Esophagus squamous epithelium (tissue), 5 donors: ENCODE measurements at places on chromosomes 2 and 18.

DNA sequence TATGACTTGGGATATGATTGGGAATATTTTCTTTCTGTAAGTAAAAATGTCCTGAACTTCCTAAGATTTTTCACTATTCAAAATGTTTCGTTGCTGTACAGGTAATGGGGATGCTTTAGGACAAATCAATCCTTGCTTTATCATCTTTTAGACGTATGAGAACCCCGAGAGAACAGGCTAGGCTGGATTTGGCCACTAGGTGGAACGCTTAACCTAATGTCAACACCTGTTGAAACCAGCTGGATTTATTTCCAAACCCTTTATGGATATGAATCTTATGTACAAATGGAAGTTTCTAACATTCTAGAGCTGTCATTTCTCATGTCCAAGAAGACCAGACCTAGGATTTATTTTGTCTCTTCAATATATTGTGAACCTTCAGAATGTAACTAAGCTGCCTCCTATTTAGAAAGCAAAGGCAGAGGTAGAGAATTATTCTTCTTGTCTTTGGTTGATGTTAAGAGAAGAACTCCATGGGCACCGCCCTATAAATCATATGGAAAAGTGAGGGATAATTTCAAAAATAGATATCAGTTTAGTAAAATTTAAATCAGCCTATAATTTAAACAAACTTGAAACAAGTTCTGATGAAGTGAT, 96.7 kb downstream of the PMAIP1 start:
- DNase-seq, result no peak

DNA sequence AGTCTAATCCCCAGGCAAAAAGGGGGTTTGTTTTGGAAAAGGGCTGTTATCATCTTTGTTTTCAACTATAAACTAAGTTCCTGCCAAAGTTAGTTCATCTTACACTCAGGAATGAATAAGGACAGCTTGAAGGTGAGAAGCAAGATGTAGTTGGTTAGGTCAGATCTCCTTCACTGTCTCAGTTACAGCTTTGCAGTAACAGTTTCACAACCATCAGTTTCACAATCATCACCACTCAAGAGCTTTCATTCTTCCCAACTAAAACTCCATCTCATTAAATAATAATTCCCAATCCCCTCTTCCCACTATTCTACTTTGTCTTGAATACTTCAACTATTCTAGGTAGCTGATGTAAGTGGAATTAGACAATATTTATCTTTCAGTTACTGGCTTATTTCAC, 200.9 kb downstream of the NYAP2 start:
- no peak for DNase-seq

GRCh38 chr2:176732780-176733179, 463.5 kb downstream of the MTX2 start:
- no peak for DNase-seq

- DNase-seq, result no peak
Observed at GRCh38 chr18:66994790-66995189, 390.9 kb upstream of the CDH19 start.

DNA sequence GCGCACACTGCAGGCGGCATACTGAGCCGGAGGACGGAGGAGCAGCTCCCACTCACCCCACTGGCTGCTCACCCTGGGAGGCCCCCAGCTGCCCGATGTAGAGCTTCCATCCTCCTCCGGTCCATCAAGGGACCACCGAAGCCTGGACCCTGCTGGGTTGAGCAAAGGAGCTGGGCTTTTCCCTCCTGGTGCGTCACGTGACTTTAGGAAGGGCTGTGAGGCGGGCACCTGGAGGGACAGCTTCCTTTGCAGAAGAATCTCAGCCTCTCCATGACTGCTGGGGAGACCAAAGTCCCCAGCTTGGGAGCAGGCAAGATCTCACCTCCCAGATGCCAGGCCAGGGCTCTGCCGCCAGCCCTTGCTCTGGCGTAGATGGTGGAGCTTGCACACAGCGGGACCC, 102.7 kb downstream of the TWIST2 start:
- no peak for DNase-seq

DNA sequence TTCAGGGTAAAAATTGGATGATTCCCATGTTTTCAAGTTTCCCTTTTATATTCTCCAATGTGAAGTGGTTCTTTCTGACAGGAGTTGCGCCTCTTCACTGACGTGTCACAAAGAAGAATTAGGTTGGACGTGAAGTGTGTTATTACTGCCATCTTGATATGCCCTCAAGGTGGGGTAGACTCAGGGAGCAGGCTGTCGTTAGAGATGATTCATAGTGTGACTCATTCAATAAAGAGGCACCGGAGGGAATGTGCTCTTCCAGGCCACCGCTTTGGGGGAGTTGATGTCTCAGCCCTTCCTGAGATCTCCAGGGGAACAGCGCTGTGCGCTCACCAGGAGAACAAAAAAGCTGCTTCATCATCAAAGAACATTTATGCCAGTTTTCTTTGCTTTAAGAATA, 3.6 kb upstream of the DGKD start:
- DNase-seq, result no peak

DNA sequence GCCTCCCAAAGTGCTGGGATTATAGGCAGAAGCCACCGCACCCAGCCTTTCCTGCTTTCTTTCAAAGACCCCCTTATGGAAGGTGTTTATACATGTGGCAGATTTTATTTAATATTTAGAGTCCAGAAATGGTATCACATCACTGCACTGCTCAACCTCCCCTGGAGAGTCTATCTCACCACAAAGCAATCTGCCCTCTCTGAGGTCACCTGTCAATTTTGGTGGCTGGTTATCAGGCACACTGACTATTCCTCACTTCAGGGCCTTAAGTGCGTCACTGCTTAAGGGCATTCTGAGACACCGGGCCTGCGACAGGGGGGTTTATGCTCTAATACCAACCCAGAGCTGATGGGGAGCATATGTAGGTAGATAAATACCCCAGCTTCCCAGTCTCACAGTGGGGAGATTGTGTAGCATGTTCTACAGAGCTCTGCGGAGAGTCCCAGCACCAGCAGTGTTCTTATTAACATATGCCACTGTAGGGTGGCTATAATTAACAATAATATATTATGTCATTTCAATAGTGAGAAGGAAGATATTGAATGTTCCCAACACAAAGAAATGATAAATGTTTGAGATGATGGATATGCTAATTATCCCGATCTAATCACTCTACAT, 42.7 kb upstream of the ZDBF2 start:
- no peak for DNase-seq

DNA sequence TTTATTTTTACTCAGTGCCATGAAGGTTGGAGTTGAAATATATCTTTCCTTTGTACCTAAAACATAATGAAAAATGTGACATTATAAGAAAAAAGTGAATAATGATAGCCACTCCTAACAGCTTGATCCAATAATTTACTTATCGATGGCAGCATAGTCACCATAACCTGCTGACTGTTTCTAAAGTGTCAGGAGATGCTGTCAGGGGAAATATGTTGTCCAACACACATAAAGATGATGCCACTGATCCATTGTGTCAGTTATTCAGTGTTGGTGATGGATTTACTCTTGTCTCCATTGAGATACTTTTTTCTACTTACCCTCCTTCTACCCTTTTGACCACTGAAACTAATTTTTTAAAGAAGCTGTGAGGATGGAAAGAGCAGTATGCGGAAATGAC, 1006.9 kb upstream of the TMEFF2 start:
- no peak for DNase-seq

GRCh38 chr2:162974771-162975170, 136.2 kb upstream of the KCNH7 start:
- no peak for DNase-seq

GRCh38 chr2:220191031-220191430, 563.6 kb downstream of the SLC4A3 start:
- no peak for DNase-seq

DNA sequence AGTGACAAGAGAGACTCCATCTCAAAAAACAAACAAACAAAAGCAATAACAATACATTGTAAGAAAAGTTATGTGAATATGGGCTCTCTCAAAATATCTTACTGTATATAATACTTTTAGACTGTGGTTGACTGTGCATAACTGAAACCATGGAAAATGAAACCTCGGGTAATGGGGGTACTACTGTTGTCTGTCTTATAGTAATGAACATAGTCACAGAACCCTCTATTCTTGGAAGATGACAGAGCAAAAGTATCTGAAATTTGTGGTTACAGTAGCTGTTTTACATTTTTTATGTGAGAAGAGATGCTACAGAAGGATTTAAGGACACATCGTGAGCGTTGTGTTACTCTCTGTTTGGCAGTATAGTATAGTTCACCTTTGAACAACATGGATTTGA, 60.5 kb downstream of the MAP4K4 start:
- no peak for DNase-seq
